ENCODE measurements at places on chromosomes 6 and 20.

DNA sequence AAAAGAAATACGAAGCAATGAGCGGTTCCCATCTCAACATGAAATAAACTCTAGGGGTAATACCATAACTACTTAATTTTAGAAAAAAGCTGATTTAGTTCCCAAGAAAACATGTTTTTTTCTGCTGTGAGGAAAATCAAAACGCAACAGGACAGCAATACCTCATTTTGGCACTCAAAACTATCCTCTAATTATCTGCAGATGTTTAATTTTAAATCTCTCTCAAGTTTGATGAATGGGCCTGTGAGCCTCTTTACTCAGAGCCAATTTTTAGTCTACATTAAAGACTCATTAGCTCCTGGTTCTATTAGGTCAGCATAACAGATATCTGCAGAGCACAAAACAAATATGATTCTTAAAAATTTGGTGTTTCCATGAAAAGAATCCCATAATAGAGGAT, 28.1 kb downstream of the RNF24 start:
- DNase-seq = no peak

GRCh38 chr20:13610184-13610583, 28.5 kb downstream of the TASP1 start:
- no peak for DNase-seq

DNA sequence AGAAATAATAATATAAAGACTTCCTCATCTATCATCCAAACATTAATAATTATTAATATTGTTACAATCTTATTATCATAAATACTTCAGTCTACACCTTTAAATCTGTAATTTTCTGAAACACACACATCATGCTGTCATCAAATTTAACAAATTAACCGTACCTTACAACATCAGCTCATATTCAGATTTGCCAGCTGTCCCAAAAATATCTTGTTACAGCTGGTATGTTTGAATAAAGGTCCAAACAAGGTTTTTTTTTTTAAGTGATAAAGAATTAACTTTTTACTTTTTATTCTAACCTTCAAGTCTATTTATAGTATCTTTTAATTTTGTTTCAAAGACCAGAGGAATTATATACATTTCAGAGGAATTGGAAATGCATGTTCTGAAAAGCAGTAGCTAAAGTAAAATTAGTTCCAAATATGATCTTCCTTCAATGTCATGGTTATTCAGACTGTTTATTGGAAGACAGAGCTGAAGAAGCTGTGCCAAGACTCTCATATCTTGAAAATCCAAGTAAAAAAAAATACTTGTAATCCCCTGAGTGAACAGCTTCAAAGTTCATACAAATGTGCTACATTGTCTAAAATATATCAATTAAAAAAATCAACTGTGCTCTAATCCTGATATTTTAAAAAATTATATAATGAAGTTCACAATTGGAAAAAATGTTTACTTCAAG, 161.7 kb upstream of the BMP5 start:
- no peak for DNase-seq

GRCh38 chr20:51734876-51735720, 33.1 kb downstream of the ATP9A start:
- no peak for DNase-seq

DNA sequence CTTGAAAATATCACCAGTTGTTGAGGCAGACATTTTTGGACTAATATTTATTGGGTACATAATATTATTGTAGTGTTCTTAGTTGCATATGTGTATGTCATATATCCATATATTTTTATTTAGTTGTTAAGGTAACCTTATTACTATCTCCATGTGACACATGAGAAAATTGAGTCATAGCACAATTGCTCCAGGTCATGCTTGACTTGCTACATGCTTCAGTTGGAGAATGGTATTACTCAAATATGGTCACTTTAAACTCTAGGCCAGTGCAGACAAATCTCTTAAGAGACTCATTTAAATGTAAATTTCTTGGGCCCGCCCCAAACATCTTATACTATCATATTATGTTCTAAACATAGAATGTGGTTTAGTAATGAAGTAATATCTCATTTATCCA, 246.1 kb downstream of the RIMS1 start:
- no peak for DNase-seq

GRCh38 chr6:110270165-110270564, 88.0 kb downstream of the METTL24 start:
- no peak for DNase-seq

GRCh38 chr6:40848868-40849514, 190.0 kb downstream of the UNC5CL start:
- DNase-seq = no peak

- DNase-seq = no peak
Measured at GRCh38 chr20:11468880-11469279, 448.8 kb upstream of the BTBD3 start.

DNA sequence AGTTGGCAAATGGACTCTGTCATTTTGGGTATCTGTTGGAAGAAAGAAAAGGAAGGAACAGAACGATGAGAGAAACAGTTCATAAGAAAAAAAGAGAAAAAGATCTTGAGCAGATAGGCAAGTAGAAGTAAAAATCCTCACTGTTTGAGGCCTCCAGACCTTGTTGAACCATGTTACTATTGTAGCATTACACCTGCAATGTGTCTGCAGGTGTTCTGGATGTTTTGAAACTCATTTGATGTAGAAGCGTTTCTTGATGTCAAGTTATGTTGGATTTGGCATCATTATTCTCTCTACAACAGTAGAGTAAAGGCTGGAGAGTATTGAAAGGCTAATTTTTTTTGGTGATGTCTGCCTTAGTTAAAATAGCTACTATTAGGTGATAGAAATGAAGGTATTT, 108.7 kb downstream of the CARMIL1 start:
- DNase-seq = no peak

GRCh38 chr6:139081471-139081870, 52.9 kb downstream of the ABRACL start:
- no peak for DNase-seq

DNA sequence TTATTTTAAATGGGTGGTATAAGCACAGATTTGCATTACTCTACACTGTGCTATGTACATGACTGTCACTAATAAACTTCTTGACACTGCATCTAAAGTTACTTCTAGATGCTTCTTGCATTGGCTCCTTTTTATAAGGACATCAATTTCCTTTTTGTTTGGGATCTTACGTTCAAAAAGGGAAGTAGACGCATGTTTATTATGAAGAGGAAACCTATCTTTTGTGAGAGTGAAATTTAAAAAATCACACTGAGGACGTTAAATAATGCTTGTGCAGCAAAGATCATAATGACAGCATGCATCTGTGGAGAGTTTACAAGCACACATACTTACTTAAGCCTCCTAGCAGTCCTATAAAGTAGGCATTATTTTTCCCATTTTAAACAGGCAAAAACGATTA, 479.5 kb downstream of the CD83 start:
- DNase-seq = no peak

DNA sequence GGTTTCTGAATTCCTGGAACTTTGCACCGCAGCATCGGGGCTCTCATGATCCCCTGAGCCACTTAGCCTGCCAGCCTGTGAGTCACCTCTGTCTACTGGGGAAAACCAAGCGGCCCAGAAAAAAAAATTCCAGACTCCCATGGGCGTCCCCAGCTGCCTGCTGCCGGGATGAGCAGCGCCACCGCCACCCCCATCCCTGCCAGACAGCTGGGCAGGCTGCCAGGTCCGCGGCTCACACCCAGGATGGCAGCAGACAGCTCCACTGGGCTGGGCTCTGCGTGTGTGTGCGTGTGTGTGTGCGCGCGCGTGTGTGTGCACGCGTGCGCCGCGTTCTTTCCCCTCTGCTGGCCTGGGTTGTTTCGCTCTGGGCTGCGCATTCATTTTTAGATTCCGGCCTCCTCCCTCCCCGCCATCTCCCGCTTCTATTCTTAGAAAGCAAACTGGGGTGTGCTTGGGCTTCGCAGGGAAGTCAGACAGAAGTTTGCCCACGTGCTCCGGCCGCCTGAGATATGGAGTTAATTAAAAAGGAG, 38.9 kb upstream of the PMEPA1 start:
- DNase-seq = peak; percentile 93

DNA sequence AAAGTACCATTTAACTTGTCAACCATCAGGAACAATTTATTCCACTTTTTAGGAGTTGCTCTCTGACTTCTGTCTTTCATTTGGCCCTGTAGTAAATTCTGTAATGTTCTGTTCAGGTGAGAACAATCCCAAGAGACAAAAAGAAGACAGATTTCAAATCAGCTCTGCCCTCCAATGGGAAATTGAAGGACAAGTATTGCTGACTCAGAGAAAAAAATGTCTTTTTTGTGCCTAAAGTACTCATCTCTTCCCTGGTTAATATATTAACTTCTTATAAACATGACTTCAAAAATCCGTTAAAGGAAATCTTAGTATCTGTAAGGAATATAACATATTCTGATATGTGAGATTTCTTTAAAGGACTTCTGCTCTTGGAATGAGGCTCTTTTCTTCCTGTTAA, 38.6 kb upstream of the SCGN start:
- no peak for DNase-seq

DNA sequence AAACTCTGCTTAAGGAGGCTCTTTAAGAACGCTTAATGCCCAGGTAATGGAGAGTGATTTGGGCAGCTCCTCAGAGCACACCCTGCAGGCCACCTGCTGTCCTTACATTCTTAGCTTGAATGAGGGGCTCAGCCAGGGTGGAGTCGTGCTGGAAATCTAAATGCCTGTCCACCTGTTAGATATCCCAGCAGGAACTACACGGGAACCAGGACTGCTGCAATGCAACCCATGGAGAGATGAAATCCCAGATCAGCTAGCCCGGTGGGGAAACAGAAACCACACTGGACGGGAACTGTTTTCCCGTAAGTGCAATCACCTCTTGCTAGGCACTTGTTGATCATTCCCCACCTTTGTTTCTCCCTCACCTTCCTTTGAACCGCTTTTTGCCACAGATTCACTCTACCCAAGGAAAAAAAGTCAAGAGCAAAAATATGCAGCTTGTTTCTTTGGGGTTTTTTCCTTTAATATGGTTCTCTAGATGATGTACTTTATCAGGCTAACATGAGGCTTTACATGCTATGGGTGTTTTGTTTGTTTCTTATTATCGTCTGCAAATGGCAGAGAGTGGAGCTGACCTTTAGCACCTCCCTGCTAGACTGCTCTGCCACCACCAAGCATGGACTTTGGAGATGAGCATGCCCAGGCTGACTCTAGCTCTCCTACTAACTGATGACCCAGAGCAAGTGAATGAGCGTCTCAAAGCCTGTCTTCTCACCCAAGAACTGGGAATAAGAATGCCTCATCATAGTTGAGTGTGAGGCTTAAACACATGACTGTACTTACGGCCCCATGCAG, 125.9 kb upstream of the TNFAIP3 start:
- DNase-seq = no peak

- DNase-seq = no peak
Measured at GRCh38 chr6:93081901-93082300, 337.5 kb downstream of the EPHA7 start.

DNA sequence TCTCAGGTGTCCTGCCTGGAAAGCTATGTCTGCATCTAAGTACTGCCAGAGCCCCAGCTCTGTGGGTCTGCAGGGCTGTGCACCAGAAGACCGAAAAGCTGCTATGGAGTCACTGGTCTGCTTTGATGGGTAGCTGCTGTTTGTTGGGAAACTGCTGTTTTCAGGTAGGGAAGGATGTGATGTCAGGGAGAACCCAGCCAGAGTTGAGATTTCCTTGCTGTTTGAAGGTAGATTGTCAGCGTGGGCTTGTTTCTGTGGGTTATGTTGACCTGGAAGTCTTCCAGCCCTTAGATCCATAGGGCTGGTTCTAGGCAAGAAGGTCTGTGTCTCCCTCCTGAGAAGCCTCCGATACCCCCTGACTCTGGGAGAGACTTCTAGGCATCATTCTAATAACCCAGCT, 12.2 kb upstream of the SHLD1 start:
- no peak for DNase-seq

- DNase-seq = peak; percentile 73
Measured at GRCh38 chr20:47349365-47350180, 6.9 kb downstream of the ZMYND8 start.

- no peak for DNase-seq
Measured at GRCh38 chr6:34031625-34032383, 114.1 kb downstream of the GRM4 start.

DNA sequence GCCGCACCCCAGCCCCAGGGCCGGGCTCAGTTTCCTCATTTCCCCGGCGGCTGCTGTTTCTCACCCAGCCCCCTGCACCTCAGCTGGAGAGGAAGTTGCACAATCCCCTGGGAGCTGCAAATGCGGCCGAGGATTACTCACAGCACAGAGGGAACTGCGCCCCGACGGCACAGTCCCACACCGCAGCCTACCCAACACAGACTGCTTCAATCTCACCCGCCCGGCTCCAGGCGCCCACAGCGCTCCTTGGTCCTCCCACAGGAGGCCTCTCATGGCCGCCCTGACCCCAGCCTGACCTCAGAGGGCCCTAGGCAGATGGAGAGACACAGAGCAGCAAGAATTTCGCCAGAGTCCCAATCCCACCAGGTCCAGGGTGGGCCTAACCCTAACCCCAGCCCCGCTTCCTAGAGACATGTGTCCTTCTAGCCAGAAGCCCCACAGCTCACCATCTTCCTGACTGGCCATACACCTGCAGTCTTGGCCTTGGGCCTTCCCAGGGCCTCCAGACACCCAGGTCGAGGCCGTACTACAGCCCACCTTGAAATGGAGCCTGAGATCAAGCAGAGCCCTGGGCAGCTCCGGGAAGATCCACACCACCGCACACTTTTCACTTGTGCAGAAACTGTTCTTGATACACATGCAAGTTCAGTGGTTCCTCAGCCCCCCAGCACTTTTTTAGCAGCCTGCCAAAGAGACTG, 11.7 kb downstream of the TFEB start:
- DNase-seq = peak; percentile 81

- peak; percentile 45 for DNase-seq
Measured at GRCh38 chr6:1325461-1326309, 13.8 kb downstream of the FOXQ1 start.

DNA sequence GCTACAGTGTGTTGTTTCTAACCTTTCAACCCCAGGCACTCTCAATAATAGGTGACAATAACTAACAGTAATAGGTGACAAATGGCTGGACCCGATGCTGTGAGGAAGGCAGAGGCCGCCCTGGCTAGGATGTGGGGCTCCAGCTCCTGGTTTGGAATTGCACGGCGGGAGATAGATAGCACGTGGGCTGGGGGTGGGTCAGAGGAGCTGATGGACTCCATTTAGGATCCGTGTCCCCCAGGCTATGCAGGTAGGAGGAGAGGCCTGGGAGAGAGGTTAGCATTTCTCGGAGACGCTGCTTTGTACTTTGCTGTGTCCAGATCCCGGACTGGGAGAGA, 61.4 kb downstream of the EZR start:
- no peak for DNase-seq

GRCh38 chr20:57814529-57814928, 104.7 kb upstream of the PMEPA1 start:
- no peak for DNase-seq

GRCh38 chr20:44908987-44909871, 631 bp upstream of the PABPC1L start:
- peak; percentile 5 for DNase-seq

DNA sequence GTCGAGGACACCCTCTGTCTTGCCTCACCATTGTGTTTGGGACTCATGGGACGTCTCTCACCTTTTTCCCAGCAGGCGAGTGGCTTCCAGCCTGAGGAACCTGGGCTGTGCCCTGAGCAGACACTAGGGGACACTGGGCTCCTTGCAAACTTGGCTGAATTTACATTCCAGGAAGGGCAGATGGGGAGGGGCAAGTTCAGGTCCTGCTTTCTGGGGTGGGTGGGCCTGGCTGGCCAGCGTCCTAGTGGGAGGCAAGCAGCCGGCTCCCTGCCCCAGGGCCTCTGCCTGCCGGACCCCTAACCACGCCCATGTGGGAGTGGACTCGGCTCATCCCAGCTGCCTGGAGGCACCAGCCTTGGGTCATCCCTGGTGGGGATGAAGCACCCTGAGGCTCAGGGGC, 48.2 kb upstream of the MLN start:
- DNase-seq = peak; percentile 15

- peak; percentile 46 for DNase-seq
Measured at GRCh38 chr6:148934539-148934938, 187.7 kb downstream of the UST start.

GRCh38 chr6:131755597-131755996, 44.8 kb upstream of the CTAGE9 start:
- DNase-seq = peak; percentile 35

Measured in astrocyte of the hippocampus (primary cell).